Mammary epithelial cell (primary cell): ENCODE measurements at places on chromosomes 11 and 22.

- DNase-seq, result no peak
Observed at GRCh38 chr11:108937746-108938145, 272.9 kb downstream of the DDX10 start.

- peak; percentile 8 for DNase-seq
Observed at GRCh38 chr11:131609337-131609736, 238.9 kb downstream of the NTM start.

DNA sequence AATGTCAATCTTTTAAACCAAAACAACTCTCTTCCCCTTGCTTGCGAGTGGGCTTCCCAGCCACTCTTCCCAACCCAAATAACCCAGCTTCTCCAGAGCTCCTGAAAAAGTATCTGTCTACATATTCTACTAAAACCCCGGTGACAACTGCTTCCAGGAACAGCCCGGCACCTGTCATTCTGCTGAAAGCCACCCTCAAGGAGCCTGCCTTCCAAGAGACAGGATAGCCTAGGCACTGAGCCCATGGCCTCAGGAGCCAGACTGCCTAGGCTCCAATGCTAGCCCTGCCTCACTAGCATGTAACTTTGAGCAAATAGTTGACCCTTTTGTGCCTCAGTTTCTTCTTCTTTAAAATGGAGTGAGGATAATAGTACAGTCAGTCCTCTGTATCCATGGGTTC, 459.8 kb downstream of the SOX6 start:
- DNase-seq, result no peak

DNA sequence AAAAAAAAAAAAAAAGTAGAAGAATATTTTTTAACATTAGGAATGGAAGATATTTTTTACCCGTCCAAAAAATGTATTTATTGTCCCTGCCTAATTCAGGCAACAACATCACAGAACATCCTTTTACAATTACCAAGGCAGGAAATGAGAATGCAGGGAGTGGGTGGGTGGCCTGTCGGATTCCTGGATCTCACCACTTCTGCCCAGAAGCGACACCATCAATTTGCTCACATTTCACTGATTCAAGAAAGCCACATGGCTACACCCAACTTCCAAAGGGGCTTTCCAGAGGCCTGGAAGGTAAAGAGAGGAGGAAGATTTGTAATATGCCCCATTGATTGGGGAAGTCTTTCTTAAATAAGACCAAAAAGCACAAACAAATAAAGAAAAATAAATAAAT, 93.8 kb upstream of the CLPB start:
- DNase-seq, result peak; percentile 34

DNA sequence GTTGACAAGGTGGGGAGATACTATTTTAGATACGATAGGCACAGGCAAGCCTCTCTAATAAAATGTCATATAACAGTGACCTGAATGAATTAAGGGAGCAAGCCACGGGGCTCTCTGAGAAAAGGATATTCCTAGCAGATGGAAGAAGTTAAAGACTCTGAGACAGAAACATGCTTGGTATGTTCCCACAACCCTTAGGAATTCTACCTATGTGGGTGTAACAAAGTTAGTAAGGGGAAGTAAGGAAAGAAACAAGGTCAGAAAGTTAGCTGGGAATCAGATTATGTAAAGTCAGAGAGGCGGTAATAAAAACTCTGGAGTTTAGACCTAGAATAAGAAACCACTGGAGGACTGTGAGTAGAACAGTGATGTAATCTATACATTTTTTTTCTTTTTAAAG, 59.7 kb upstream of the GDPD4 start:
- DNase-seq, result peak; percentile 25

- no peak for DNase-seq
Observed at GRCh38 chr11:1482581-1483444, 3.8 kb downstream of the MOB2 start.

DNA sequence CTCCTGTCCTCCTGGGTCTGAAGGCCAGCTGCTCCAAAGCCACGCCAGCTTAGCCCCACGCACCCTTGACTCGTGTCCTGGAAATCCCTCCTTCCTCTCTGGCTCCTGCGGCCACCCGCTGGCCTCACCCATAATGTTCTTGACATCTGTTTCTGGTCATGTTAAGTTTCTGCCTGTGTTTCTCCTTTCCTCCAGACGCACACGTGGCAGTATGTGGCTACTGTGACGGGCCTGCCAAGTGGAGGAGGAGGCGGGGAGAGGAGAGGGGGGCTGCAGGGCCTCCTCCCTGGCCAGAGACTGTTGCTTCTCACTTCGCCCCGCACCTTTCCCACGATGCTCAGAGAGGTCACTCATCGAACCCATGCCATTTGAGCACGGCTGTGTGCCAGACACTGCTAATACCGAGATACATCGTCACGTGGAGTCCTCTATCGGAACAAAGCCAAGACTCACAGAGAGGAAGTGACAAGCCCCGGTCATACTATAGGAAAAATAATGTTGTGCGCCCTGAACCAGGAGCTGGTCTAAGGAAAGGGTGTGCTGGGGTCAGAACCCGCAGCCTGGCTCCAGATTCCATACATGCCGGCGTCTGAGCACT, 11.5 kb downstream of the C1QTNF6 start:
- DNase-seq, result no peak

- DNase-seq, result peak; percentile 92
Observed at GRCh38 chr11:23359297-23359696, 499.0 kb upstream of the CCDC179 start.

- no peak for DNase-seq
Observed at GRCh38 chr11:86383041-86383955, 8.6 kb downstream of the CCDC81 start.

- no peak for DNase-seq
Observed at GRCh38 chr11:12264361-12264760, 113.0 kb upstream of the PARVA start.

DNA sequence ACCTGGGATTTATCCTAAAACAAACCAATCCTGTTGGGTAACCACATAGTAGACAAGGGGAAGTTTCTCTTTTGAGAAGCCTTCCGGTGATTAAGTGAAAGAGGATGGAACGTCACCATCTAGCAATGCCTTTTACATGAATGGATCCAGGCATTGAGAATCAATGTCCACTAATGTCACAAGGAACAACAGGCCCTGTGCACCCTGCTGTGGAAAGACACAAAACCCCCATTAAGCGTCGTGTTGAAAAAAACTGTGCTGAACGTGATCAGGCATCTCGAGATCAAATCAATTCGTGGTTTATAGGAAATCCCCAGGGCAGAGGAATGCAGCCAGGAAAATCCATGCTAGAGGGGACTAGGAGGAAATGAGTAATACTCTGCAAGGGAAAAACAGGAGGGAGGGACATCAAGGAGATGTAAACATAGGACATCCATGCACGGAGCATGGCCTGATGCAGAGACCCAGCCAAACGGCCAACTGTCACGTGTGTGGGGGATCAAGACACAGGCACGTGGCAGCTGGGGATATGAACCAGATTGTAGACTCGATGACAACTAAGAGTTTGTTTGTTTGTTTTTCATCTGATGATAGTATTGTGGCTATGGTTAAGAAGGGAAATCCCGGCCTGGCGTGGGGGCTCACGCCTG, 38.6 kb upstream of the CARS1 start:
- DNase-seq, result peak; percentile 50

DNA sequence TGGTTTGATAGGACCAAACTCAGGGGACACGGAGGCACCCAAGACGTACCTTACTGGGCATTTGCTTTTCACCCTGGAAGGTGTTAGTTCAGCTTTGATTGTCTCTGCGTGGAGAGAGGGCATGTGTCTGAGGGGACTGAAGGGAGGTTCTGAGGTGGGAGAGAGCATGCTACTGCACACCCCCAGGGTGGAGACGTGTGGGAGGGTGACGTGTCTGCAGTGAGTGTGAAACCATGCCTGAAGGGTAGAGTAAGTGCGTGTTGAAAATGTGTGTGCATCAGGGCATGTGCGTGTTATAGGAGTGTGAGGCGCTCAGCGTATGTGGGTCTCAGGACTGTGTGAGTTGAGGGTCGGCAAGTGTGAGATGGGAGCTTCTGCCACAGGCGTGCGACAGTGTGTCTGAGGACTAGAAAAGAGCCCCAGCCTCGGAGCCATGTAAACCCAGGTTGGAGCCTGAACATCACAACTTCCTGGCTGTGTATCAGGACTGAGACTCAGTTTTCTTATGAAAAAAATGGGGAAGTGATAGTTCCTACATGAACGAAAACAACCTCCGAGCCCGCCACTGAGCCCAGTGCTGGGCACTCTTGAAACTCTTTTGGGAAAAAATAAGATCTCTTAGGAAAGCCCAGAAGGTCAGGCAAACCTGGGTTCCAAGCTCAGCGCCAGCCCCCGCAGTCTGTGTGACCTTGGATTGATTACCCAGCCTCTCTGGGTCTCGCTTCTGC, 11.8 kb upstream of the KCNJ11 start:
- DNase-seq, result no peak

- no peak for DNase-seq
Observed at GRCh38 chr22:36864454-36865215, 3.8 kb downstream of the NCF4 start.

DNA sequence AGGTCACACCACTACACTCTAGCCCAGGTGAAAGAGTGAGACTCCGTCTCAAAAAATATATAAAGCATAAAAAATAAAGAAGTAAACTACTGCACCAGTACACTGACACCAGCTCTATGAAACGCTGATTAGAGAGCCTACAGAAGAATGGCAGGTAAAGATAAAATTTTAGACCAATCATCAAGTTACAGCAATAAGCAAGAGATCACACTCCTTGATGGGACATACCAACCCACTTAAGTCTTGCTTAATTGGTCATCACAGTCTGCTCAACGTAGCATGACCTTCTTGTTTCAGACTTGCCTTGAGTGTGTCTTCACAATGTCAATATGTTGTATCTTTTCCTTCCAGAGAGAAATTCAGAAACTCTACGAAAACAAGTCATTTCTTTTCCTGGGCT, 12.5 kb downstream of the SRPRA start:
- no peak for DNase-seq

DNA sequence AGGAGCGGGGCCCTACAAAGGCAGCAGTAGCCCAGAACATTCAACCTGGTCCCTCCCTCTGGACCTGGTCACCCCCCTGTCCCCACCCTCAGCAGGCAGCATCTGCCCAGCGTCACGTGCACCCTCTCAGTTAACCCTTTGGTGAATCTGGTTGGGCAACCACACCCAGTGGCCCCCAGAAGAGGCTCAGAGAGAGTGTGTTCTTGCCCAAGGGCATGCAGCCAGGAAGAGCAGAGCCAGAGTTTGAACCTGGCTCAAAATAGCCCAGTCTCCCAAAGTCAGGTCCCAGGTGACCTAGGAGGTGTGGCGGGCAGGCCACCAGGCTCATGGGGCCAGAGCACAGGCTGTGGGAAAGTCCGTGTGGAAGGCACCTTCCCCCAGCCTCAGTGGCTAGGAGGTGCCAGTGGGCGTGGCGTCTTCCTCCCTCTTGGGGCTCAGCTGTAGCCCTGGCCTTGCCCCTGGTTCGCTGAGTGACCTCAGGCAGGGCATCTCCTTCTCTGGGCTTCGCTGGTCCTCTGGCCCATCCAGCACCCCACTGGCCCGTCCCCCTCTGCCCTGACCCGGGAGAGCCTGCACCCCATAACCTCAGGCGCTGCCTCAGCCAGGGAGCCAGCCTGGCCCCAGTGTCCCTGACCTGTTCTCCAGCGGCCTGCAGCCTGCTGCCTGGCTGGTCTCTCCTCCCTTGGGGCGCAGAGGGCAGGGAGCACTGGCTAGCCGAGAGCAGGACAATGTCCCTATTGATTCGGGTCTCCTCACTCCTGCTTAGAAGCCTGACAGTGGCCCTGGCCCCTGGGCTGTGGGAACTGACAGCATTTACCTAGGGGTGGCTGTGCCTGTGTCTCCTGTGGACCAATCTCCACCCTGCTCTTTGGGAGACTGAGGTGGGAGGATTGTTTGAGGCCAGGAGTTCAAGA, 7.0 kb downstream of the ALDH3B1 start:
- DNase-seq, result no peak

DNA sequence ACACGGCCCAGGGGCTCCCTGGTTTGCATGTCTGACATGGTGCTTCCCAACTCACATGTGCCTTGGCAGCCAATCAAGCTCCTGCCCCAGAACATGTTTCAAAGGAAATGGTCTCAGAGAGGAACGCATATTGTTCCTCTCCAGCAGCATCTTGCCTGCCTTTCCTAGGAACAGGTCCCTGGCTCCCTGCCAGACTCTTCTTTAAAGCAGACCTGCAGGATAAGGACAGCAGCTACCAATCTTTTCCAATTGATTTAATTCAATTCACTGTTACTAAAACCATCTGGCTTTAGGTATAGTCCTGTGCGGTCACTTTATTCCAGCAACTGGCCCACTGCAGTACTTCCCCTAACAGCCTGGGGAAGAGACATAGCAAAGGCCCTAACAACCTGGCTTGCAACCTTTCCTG, 79.9 kb downstream of the AMBRA1 start:
- DNase-seq, result peak; percentile 83

- DNase-seq, result no peak
Observed at GRCh38 chr11:102253020-102253715, 64.1 kb upstream of the BIRC3 start.

GRCh38 chr22:22927888-22928665, 40.5 kb downstream of the IGLL5 start:
- no peak for DNase-seq

DNA sequence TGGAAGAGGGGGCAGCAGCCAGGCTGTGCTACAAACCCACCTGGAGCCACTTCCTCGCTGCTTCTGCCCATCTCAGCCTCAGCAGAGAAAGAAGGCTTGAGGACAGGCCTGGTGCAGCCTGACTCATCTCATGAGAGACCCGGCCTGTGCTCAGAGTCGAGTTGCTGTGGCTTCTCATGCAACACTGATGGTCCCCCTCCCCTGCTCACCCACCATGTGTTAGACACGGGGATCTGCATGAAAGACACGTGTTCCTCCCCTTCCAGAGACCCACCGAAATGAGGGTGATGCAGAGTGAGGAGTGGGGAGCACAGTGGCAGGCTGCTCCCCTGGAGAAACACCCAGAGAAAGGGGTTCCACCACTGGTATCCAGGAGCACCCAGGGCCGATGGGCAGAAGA, 15.0 kb downstream of the RTN4R start:
- no peak for DNase-seq

GRCh38 chr22:49091451-49091850, 736.2 kb downstream of the BRD1 start:
- no peak for DNase-seq

DNA sequence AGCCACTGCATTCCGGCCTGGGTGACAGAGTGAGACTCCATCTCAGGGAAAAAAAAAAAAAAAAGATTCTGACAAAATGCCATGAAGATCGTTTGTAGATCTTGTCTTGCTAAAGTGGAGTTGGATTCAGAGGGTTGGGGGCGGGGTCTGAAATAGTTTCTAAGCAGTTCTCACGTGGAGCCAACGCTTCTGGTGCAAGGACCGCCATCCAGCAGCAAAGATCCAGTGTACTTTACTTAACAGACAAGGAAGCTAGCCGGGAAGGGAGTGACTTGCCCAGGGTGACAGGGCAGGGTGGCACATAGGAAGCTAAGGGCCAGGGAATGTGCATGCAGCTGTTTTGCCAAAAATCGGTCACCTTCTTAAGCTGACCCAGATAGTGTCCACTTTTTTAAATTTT, 27.4 kb downstream of the APOL1 start:
- no peak for DNase-seq

- DNase-seq, result no peak
Observed at GRCh38 chr11:87187930-87188329, 150.2 kb downstream of the TMEM135 start.
